Endothelial cell (in vitro differentiated cells): ENCODE measurements at places on chromosomes 1 and 21. TPM values are rescaled to one million over a fixed set of nuclear protein-coding genes. Genes with fewer than 3 reads are reported as not detected.

DNA sequence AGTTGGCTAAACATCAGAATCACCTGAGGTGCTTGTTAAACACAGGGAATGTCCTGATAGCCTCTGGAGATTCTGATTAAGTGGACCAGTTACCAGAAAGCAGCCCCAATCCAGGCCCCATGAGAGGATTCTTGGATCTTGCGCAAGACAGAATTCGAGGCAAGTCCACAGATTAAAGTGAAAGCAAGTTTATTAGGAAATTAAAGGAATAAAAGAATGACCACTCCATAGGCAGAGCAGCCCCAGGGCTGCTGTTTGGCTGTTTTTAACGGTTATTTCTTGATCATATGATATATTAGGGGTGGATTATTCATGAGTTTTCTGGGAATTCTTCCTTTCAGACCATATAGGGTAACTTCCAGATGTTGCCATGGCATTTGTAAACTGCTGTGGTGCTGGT is 176.2 kb downstream of the ROR1 start:
- DNase-seq, result no peak

RAB42 gene
- total RNA-seq, result not detected

DNA sequence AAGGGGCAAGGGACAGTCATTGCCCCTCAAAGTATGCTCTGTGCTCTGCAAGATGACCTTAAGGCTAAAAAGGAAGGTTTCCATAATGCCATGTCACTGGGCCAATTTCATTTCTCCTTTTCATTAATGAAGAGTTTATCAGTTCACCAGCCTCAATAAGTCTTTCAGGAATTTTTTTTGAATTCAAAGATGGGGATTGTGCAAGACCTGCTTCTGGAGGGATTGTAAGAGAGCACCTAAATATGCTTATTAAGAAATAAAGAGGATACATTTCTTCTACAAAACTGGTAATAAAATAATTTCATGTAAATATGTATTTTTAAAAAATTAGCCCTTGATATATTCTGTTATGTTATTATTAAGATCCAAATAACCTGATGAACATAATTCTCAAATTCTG is 86.8 kb upstream of the RGS4 start:
- no peak for DNase-seq

- DNase-seq, result no peak
Observed at GRCh38 chr21:32604464-32604863, 7.7 kb downstream of the CFAP298 start.

CFHR4 gene
- 0.87 TPM for total RNA-seq

DNA sequence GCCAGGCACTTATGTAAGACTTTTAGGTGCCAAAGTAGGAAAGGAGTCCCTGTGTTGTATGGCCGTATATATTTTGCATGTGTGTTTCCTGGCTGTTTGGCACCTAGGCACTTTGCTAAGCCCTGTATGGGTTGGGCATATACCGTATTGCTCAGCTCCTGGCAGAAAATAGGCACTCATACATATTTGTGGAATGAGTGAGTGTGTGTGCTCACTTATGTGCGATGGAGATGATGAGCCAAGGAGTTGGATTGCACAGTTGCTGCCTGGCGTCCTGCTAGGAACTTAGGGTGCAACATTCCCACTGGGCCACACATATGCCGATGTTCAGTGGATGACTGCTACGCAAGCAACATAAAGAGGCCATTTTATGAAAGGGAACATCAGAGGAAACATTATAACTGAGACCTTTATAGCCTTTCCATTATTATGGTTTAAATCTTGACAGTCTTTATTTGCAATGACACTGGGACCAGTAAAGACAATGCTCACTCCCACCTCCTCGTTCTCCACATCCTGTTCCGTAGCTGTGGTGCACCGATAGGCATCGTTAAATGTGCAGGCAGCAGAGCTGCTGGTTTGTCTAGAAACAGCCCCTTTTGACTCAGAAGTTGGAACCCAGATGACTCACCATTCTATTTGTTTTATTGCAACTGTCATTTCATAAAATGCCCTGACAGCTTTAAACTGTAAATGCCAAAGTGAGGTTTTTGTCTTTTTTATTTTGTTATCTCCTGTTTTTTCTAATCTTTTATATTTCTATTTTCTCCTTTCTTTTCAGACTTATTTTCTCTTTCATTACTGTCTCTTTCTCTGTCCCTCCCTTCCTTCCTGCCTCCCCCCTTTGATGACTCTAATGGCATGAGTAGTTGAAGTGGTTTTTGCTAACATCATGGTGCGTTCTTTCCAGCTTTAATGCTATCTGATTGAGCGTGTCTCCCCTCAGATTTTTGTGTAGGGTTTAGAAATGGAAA is 36.1 kb downstream of the PEX14 start:
- no peak for DNase-seq

UBL4B gene
- total RNA-seq, result not detected

GRCh38 chr1:39214998-39215873 is 10.7 kb downstream of the MACF1 start:
- DNase-seq, result no peak

- DNase-seq, result no peak
Observed at GRCh38 chr1:18803151-18803791, 56.2 kb downstream of the TAS1R2 start.

DNA sequence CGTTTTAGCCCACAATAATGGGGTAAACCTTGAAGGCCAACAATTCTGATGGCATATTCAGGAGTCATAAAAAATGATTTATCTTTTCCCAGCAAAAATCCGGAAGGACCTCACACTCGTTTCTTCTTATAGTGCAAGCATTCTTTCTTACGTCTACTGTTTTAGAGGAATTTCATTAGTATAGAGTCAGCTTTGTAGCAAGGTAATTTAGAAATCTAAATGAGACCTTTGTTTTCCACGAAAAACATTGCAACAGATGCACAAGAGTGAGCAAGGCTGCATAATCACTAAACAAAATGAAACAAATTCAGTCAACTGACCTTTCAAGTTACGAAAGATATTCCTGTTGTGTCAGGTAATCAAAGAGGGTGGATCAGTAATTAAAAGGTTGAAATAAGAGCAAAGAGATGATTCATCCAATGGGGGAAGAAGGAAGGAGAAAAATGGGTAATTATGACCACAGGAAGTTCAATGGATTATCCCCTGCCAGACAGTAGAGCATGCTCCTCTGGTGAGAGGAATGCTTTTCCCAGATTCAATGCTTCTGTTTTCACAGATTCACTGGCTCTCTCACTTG is 560 bp upstream of the CSDE1 start:
- DNase-seq, result no peak

- no peak for DNase-seq
Observed at GRCh38 chr1:224675590-224675989, 59.5 kb downstream of the CNIH3 start.

DNA sequence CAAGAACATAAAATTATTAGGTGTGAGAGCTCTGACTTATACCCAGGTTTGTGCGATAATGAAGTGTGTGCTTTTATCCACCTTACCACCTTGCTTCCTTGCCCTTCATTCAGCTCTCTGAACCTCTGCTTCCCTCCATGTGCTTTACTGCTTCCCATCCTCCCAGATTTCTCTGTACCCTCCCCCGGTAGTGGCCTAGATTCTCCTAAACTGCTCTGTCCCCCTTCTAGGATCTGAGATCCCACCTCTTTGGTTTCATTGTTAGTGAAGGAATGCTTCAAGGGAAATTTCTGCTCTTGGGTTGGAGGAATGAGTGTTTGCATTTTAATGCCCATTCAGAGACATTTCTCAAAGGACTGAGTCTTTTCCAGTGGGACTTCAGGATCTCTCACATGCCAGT is 159.5 kb downstream of the ST6GALNAC3 start:
- no peak for DNase-seq
